ENCODE measurements at places on chromosomes 11 and 22.
A peak's percentile ranks its signal among the peaks of the same experiment; 100 is the strongest.

DNA sequence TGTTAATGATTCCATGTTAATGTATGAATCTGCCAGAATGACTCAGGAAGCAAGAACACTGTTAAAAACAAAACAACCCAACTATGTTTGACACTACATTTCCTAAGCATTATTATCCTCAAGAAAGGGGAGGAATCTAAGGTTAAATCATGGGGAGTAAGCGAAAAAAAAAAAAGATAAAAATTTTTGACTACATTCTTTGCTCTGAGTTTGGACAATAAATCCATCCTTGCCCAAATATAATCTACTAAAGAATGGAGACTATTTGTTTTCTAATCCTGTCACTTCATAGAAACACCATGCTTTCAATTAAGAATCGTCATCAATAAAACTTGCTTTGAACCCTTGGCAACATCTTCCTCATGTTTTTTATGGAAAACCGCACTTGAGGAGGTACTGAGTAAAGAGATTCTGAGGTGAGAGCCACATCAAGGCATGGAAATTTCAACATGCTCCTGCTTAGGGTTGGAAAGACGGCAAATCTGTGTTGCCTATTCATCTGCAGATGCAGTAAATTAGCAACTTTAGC is 9.7 kb downstream of the MAML2 start:
- peak; percentile 78 for DNase-seq

GRCh38 chr11:1785749-1786413 is 22.2 kb upstream of the CTSD start:
- no peak for DNase-seq

DNA sequence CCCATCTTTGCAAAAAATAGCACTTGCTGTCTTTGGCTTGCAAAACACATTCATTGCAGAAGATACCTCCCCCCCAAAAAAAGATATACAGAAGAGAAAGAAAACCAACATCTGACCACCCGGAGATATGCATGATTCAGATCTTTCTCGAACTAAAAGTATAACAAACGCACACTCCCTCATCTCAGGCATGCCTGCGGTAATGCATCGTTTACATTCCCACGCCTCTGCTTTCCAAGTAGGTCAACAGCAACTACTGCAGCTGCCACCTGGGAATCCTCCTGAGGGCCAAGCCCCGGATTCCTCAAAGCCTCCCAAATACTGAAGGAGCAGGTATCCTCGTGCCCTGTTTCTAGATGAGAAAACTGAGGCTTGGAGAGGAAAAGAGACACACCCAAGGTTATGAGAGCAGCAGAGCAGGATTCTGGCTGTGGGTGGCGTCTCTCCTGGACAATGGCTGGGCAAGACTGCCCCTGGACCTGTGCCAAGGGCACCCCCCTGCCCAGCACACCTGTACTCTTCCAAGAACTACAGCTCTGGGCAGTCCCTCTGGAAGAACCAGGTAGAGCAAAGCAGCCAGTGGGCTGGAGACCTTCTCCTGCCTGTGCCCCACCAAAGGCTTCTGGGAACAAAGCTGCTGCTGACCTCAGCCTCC is 38.1 kb downstream of the NUP50 start:
- DNase-seq, result peak; percentile 86

DNA sequence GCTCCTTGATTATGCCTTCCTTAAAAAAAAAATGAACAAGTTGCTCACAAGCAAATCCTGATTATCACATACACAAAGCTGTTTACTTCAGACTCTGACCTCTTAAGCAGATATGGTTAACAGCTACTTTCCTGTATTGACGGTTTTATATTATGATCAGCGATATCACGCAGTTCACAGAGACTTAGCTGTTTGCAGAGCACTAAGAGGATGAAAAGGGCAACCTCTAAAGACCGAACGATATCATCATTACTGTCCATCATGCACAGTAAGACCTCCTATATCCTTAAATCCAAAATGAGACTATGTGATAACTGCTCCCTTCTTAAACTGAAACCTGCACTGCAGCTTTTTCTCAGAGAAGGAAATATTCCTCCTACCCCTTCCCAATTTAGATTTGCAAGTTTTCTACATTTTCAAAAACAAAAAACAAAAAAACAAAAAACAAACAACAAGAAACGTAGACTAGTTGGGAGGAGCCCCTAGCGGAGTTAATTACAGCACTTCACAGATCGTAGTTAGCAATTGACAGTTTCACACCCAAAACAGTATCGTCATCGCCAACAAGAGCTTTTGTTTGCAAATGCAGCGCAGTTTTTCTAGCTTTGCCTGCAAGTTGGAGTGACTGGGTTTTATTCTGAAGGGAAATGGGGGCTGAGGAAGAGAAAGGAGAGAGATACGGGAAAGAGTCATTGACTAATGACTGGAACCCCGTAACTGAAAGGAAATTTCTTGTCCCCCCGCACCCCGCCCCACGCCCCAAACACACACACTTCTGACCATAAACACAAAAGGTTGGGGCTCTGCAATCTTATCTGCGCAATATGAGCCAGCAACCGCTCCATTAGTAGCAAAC is 1.2 kb downstream of the DDX6 start:
- peak; percentile 9 for DNase-seq

DNA sequence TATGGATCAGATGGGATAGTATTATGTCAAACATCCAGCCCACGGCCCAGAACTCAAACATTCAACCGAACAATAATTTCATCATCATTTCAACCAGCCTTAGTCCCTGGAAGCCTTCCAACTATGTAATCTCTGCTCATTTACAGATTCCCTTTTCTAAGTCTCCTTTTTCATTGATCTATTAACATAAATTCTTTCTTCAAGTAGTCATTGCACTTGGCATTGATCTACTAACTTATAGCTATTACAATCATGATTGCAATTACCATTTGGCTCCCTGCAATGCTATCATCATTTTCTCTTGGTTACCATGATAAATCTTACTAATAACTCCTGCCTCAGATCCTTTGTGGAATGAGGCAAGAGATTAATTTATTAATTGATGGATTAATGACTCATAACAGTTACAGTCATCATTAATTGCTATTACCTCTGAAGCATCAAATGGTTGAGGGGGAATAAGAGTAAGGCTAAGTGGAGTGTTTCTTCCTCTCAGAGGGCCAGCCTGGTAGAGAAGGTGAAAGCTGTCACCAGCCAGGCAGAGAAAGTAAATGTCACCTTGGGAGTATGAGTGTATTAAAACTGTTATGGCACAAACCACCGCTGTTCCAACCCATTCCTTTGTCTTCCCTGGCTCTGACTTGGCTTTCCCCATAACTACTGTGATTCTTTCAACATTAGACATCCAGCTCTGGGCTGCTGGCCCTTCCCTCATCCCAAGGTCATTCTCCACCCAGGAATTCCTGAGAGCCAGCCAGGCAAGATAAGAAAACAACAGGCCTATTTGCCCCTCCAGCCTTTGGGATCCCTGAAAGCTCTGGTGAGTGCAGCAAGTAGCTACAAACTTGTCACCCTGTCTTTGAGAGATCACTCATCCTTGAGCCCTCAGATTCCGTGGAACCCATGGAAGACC is 174.7 kb downstream of the RRAS2 start:
- peak; percentile 1 for DNase-seq

GRCh38 chr11:125141686-125142535 is 22.6 kb upstream of the PKNOX2 start:
- peak; percentile 51 for DNase-seq

DNA sequence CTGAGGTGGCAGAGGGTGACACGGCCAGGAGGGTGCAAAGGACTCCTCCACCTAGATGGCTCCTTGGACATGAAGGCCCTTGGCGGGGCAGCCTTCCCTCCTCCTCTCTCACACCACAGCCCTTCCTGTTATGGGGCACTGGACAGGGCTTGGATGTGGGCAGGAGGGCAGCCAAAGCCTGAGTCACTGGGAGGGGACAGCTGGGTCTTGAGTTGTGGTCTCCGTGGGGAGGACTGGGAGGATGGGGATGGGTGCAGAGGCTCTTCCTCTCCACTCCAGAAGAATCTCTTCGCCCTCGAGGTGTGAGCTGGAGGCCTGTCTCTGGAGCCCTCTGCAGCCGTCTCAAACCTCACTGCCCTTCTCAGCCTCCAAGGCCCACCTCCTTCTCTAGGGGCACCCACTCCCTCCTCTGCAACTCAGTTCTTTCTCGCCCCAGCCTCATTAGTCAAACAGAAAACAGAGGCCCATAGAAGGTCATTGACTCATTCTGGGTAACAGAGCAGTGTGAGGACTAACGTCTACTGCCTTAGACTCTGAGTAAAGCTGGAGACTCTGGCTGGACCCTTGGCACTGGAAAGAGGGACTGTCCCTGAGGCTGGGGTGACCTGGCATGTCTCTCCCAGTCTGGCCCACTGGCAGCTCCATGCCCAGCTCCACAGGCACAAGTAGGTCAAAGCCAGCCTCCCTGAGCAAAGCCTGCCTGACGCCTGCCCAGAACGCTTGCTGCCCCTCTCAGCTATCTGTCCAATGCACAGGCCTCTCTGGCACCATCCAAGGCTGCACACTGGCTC is 47.5 kb upstream of the CDON start:
- DNase-seq, result no peak

- peak; percentile 30 for DNase-seq
Observed at GRCh38 chr11:126963603-126964363, 36.8 kb downstream of the KIRREL3 start.

DNA sequence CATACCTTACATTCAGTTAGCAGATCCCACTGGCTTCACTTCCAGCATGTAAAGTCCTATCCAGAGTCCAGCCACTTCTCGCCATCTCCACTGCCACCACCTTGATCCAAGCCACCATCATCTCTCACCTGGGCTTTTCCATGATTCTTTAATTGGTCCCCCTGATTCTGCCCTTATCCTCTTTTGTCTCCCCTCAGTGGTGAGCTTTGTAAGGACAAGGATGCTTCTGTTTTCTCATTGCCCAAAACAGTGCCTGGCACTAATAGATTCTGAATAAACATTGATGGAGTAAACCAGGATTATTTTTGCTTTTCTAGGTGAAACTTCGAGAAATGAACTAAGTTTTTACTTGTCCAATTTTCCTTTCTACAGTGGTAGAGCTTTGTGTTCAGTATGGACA is 4.4 kb downstream of the POLA2 start:
- DNase-seq, result no peak

DNA sequence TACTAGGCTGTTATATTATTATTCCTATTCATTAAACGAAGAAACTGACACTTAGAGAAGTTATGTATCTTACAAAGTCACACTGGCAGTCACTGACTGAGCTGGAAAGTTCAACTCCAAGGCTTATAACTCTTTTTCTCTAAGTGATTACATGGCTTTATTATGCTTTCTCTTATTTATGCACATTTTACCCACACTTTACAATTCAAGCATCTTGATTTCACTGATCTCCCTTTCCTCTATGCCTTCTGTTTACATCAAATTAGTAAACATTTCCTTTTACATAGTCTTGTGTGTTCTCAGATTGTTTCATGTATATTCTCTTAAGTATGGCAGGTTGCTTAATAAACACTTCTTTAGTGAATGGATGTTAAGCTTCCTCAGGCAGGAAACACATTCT is 66.0 kb downstream of the CLPB start:
- DNase-seq, result no peak

DNA sequence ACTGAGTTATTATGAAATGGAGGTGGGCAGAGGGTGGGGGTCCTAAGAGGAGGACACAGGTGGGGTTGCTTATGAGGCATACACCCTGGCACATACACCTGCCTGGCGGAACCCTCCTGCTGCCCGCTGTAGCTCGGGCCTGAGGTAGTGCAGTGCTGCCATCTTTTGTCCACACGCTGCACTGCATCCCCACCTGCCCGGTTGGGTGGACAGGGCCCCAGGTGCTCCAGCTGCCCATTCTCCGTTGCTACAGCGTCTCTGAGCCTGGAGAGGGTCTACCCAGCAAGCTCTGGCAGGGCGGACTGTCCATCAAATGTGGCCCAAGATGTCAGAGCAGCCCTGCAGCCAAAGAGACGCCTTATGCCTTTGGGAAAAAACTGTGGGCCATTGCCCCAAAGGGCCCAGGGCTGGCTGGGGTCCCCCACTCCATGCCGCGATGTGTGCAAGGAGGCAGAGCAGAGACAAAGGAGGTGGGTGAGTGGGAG is 131.2 kb downstream of the BUD13 start:
- peak; percentile 7 for DNase-seq

DNA sequence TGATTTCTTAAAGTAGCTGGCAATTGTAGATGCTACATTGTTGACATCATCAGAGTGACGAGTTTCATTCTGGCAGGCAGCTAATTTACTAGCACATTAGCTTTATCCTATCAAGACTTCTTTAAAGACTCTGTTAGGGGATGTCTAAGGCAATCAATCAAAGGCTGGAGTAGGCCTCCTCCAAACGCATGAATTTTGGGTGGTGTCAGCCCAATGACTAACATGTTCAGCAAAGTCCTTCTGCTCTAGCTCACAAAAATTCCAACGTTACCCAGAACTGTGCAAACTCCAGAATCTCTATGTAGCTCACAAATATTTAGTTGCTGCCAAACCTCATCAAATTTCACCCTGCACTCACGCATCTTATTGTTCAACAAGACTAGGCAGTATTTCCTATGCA is 395.6 kb downstream of the DLG2 start:
- DNase-seq, result no peak

DNA sequence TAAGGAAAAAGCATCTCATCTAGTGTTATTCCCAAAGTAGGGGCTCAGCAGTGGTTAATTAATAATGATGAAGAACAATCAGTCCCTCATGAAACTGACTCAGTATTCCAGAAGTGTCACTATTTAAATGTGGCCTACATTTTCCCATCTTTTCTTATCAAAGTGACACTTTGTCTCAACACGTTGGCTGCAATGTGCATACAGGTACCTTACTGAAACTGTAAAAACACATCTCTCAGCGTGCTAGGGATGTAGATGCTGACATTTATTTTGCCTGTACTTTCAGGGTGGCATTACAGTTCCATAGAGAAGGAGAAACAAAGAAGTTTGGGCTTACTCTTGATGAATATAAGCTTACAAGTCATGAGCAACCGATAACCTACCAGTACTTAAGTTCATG is 58.3 kb upstream of the FAT3 start:
- DNase-seq, result no peak

- DNase-seq, result no peak
Observed at GRCh38 chr11:41666951-41667653, 207.7 kb upstream of the LRRC4C start.

- DNase-seq, result peak; percentile 81
Observed at GRCh38 chr22:43826142-43827002, 14.3 kb upstream of the EFCAB6 start.

DNA sequence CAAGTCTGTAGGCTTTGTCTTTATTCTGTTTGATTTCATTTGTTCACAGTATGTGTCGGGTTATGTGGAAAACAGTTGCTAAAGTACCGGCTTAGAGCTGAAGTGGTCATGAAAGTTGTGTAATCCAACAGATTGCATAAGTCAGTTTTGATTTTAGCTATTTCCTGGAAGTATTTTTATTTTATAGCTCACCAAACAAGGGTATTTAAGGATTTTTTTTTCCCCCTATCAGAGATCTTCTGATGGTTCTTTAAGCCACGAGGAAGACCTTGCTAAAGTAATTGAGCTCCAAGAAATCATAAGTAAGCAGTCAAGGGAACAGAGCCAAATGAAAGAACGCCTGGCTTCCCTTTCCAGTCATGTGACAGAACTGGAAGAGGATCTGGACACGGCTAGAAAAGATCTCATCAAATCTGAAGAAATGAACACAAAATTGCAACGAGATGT is 55.9 kb downstream of the PPFIA1 start:
- no peak for DNase-seq
